ENCODE measurements at places on chromosomes 6 and 20. TPM values are rescaled to one million over a fixed set of nuclear protein-coding genes. Genes with fewer than 3 reads are reported as not detected.

The SLC44A4 gene
- total RNA-seq = 0.12 TPM

The ABT1 gene
- 32.9 TPM for total RNA-seq

The PTGIS gene
- 40.6 TPM for total RNA-seq

The TAGAP gene
- 245 TPM for total RNA-seq

The PRICKLE4 gene
- total RNA-seq = not detected

All from activated T-helper 1 cell treated with anti-CD3 and anti-CD28 coated beads, Interleukin-12 subunit alpha, Interleukin-12 subunit beta, Interleukin-2, Interleukin-4 antibody, amounts not matched to agents 30 ng/mL and 10 ng/mL and 1 ng/mL, durations not matched to agents 14 hours and 24 hours and 36 hours (primary cell).